ENCODE measurements at places on chromosomes 12 and 14.
A peak's percentile ranks its signal among the peaks of the same experiment; 100 is the strongest.

GRCh38 chr14:67358924-67359774, 455 bp downstream of the ATP6V1D start:
- DNase-seq: no peak

GRCh38 chr12:26668847-26669246, 164.1 kb downstream of the ITPR2 start:
- DNase-seq: no peak

- DNase-seq: no peak
Measured at GRCh38 chr14:76603713-76604112, 157.6 kb upstream of the VASH1 start.

- no peak for DNase-seq
Measured at GRCh38 chr14:93010522-93011140, 87.7 kb downstream of the CHGA start.

DNA sequence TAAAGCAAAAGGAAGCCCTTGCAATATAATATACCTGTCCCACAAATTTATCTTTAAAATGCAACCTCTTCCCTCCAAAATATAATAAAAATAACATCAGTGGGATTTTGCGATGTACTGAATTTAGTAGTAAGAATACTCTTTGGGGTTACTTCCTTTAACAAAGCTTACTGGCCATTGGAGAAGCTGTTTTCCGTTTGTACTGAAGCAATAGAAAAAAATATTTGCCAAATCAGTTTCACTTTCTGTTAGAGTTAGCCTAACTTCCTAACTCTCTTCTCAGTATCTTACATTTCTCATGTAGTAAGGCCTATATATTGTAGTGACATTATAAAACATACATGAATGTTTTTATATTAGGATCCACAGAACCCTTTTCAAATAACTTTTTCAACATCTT, 3.7 kb downstream of the MAX start:
- DNase-seq: peak; percentile 38

DNA sequence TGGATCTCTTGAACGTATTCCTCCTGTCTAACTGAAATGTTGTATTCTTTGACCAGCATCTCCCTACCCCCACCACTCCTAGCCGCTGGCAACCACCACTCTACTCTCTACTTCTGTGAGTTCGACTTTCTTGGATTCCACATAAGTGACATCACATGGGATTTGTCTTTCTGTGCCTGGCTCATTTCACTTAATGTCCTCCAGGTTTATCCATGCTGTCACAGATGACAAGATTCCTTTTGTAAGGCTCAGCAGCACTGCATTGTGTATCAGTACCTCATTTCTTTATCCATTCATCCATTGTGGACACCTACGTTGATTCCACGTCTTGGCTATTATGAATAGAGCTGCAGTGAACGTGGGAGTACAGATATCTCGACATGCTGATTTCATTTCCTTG, 10.5 kb downstream of the PRKAB1 start:
- no peak for DNase-seq

- DNase-seq: peak; percentile 9
Measured at GRCh38 chr14:77458249-77458950, 507 bp downstream of the AHSA1 start.

DNA sequence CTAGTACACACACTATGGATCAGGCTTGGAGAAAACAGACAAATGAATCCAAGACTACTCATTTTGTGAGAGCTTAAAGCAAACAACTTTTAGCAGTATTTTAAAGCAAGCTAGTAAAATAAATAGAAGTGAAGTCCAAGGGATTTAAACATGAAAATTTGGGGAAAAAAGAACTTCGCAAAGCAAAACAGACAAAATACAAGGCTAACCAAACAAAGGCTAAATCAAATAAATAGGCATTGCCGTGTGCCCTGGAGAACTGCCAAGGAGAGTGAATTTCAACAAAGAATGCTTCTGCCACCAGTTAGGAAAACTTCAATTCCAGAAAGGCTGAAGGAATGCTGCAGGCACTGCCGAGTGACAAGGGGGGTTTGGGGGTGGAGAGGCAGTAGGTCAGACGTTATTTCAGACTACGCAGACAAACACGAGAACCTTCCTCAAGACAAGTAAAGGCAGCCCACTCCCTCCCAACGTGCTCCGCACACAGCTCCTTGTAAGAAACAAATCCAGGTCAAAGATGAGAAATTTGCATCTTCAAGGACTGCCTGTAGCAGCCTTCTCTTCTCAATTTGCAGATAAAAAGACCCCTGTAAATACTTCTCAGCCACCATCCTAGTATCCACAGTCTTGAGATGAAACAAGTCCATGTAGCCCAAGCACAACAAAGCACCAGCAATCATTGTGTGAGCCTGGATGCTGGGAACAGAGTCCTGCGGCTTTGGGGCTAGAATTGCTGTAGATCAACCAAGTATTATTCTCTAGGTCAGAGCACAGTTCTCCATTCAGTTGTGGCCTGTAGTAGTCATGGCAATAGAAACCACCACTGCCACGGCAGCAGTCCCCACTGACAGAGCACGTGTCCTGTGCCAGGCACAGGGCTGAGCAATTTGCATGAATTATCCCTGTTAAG, 43.3 kb downstream of the EFCAB11 start:
- peak; percentile 86 for DNase-seq

DNA sequence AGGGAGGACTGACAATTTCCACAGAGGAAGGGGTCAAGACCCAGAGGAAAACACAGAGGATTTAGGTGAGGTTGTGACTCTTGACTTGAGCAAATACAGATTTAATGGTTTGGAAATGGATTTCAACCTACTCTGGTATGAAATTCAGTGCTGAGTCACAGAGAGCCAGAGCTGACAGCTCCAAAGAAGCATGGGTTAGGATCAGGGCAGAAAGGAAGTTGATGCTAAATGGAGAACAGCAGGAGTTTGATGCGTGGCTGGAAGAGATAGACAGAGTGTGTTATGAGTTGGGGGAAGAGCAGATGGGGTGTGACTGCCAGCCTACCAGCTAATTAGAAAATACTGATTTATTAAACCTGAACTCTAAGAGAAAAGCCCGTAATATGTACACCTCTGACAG, 272.6 kb downstream of the FOXG1 start:
- peak; percentile 31 for DNase-seq

- no peak for DNase-seq
Measured at GRCh38 chr12:8629486-8630033, 16.9 kb upstream of the AICDA start.

DNA sequence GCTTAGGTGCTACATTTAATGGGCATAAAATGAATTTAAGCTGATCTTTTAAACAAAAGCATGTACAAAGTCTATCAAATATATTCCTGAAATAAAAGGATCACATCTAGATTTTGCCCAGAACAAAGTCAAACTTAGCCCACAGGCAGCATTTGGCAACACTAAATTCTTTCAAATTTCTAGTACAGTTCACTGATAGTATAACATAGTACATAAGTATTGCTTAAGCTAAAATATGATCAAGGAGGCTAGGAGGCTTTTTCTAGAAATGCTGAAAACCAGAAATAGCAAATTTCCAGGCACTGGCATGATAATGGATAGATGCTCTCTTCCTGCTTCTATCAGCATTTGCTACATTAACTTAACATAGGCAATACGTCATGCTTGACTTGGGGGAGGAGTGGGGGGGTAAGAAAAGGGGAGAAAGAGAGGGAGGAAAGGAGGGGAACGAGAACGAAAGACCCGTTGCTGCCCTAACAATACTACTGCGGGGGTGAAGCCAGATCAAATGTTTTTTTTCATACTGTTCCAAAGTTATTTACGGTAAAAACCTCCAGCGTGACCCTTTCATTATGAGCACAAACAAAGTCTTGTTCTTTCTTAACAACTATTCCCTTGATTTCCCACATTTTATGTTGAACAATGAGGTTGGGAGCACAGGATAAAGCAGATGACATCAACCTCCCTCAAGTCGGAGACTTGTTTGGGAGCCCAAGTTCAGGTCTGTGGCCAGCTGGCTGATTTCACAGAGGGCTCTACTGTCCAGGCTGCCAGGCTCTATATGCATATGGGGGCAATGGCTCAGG, 10.6 kb downstream of the TMED10 start:
- DNase-seq: peak; percentile 29

GRCh38 chr14:98950353-98950895, 321.6 kb downstream of the BCL11B start:
- DNase-seq: no peak

DNA sequence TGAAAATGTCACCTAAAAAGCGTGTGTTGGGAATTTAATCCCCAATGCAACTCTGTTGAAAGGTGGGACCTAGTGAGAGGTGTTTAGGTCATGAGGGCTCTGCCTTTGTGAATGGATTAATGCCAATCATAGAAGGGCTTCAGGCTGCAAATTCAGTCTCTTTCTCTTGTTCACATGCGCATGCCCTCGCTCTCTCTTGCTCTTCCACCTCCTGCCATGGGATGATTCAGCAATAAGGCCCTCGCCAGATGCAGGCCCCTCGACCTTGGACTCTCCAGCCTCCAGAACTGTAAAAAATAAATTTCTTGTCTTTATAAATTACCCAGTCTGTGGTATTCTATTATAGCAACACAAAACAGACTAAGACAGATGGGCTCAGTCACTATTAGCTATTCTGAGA, 55.4 kb downstream of the PLXNC1 start:
- DNase-seq: no peak

DNA sequence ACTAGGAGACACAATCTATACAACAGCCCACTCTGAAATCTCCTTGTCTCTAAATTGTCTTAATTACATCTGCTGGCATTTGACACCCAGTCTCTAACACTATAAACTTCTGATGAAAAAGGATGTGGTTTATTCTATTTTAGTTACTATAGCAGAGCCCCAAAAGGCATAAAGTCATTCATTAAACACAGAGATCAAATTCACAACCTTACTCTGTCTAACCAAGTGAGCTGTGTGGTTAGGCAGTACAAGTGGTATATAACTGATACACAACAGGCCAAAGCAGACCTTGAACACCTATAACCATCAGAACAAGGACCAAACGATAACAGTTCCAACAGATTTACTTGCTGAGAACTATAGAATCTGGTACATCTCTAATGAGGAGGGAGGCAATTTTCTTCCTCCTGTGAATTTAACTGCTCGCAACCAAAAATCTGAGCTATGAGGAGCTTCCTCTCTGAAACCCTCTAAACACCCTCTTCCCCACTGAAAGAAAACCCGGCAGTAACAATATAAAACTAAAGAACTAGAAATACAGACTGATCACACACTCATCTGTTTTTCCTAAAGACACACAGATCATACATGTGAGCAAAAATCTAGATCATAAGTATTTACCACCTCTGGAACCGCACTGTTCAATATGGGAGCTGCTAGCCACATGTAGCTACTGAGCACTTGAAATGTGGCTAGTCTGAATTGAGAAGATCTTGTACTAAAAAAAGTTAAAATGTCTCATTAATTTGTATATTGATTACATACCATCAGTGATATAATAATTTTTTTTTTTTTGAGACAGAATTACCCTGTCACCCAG, 17.7 kb downstream of the SPPL3 start:
- no peak for DNase-seq

- peak; percentile 56 for DNase-seq
Measured at GRCh38 chr12:92108651-92109050, 37.0 kb downstream of the BTG1 start.

GRCh38 chr12:79373896-79374499, 316.8 kb downstream of the PAWR start:
- DNase-seq: peak; percentile 29

GRCh38 chr14:69259168-69259526, 811 bp upstream of the GALNT16 start:
- DNase-seq: no peak

- DNase-seq: no peak
Measured at GRCh38 chr12:79761341-79761740, 70.6 kb upstream of the PAWR start.

- DNase-seq: no peak
Measured at GRCh38 chr12:94318181-94318580, 141.5 kb downstream of the CEP83 start.

GRCh38 chr14:56118611-56119181, 485 bp downstream of the PELI2 start:
- no peak for DNase-seq

DNA sequence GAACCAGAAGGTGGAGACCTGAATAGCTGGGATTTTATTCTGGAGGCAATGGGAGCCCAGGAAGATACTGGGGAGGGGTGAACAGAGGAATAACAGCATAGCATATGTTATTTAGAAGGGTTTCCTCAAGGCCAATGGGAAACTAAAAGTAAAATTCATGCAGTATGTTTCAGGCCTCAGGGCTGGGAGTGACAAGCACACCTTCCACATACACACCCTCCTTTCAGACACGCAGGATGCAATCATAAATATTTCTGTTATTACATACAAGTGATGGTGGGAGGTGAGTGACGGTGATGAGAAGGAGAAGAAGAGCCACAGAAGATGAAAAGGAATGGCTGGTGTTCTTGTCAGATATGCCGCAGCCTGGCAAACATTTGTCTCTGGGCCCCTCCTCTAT, 106.1 kb upstream of the FLRT2 start:
- no peak for DNase-seq

GRCh38 chr12:6745741-6746525, 7.0 kb downstream of the MLF2 start:
- no peak for DNase-seq

DNA sequence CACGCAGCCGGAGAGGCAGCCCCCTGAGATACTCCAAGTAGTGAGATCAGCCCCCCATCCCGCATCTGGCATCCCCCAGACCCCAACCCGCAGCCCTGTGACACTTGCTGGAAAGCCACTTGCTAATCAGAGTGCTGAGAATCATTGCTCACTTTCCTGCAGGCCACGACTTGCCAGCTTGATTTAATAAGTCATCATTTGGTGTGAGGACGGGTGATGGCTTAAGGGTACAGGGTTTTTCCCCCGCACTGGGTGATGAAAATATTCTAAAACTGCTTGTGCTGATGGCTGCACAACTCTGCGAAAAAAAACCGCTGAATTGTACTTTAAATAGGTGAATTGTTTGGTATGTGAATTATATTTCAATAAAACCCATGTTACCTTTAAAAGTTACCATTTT, 171.2 kb downstream of the FOXN3 start:
- no peak for DNase-seq

GRCh38 chr14:28382444-28383190, 384.0 kb upstream of the FOXG1 start:
- DNase-seq: peak; percentile 93

GRCh38 chr14:28773861-28774691, 7.5 kb downstream of the FOXG1 start:
- DNase-seq: peak; percentile 71

DNA sequence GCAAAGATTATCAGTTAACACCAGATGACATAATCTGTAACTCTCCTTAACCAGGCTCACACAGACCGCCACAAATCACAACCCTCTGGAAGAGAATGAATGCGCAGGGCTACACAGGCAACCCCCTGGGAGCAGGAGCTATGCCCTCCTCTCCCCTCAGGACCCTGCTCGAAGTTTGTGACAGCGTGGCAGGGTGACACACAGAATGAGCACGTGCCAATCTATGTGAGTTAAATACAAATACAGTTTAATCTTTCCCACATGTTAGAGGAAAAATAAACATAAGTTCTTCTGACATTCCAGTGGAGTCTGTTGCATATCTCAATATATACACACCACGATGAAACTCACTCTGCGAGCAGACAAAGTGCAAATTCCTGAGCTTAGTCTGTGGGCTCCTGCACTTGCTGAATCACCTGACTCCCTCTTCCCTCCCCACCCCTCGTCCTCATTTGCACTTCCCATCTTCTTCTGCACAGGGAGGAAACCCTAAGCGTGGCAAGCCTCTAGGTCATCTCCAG, 37.6 kb downstream of the BCAT1 start:
- DNase-seq: peak; percentile 82

Data from astrocyte of the spinal cord (primary cell).